ENCODE measurements at places on chromosomes 3 and 15. TPM values are rescaled to one million over a fixed set of nuclear protein-coding genes. Genes with fewer than 3 reads are reported as not detected.

Gene ZDHHC19
- total RNA-seq, result not detected

Gene IL17RC
- 185 TPM for total RNA-seq

Gene GNAT1
- total RNA-seq, result not detected

DNA sequence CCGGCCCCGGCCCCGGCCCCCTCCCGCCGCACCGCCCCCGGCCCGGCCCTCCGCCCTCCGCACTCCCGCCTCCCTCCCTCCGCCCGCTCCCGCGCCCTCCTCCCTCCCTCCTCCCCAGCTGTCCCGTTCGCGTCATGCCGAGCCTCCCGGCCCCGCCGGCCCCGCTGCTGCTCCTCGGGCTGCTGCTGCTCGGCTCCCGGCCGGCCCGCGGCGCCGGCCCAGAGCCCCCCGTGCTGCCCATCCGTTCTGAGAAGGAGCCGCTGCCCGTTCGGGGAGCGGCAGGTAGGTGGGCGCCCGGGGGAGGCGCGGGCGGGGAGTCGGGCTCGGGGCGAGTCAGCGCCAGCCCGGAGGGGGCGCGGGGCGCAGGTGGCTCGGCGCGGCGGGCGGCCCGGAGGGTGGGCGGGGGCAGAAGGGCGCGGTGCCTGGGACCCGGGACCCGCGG is 352 bp downstream of the CHRD start:
- H3K27ac ChIP-seq, result peak overlapping the region; percentile 19
- no peak for DNase-seq

- H3K4me3 ChIP-seq, result no peak overlapping the region
- no peaks in the 10 kb centered on the region for H3K4me1 ChIP-seq
- H3K27me3 ChIP-seq, result no peaks in the 10 kb centered on the region
- no peak for DNase-seq
- no peak overlapping the region for H3K27ac ChIP-seq
- no peaks in the 10 kb centered on the region for H3K36me3 ChIP-seq
These were observed 749.9 kb downstream of the TBL1XR1 start for GRCh38 chr3:176447369-176447768.

DNA sequence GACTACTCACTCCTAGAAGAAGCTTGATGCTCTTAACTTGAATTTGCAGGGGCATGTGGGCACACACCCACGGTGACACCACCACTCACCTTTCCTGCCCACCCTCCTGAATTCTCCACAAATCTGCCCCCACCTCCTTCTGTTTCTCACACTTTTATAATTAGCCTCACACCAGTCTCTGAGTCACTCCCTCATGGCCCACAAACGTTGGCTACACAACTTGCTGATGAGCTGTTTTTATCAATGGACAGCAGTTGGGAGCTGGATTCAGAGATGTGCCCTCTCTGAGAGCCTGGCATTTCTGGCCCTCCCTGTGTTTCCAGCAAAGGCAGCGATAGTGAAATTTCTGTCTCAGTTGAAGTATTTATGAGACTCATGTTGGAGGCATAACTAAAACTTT is 1.3 kb downstream of the COLQ start:
- DNase-seq, result peak; percentile 8
- no peaks in the 10 kb centered on the region for H3K27me3 ChIP-seq
- H3K36me3 ChIP-seq, result no peaks in the 10 kb centered on the region
- no peak overlapping the region for H3K27ac ChIP-seq

Gene RTP3
- not detected for total RNA-seq

DNA sequence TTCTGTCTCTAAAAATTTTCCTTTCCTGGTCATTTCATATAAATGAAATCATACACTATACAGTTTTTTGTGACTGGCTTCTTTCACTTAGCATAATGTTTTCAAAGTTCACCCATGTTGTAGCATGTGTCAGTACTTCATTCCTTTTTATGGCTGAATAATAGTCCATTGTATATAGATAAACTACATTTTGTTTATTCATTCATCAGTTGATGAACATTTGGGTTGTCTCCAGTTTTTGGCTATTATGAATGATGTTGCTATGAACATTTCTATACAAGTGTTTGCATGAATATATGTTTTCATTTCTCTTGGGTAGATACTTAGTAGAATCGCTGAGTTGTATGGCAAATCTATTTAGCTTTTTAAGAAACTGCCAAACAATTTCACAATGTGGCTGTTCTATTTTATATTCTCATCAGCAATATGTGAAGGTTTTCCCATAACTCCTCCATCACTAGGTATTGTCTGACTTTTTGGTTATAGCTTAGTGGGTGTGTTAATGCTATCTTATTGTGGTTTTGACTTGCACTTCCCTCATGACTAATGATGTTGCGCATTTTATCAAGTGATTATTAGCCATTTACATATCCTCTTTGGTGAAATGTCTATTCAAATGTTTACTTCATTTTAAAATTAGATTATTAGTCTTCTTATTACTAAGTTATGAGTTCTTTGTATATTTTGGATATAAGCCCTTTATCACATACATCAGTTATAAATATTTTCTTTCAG is 21.7 kb upstream of the AP4E1 start:
- H3K27ac ChIP-seq, result no peak overlapping the region
- no peak overlapping the region for H3K4me3 ChIP-seq
- H3K27me3 ChIP-seq, result no peaks in the 10 kb centered on the region
- no peaks in the 10 kb centered on the region for H3K36me3 ChIP-seq
- no peak for DNase-seq

DNA sequence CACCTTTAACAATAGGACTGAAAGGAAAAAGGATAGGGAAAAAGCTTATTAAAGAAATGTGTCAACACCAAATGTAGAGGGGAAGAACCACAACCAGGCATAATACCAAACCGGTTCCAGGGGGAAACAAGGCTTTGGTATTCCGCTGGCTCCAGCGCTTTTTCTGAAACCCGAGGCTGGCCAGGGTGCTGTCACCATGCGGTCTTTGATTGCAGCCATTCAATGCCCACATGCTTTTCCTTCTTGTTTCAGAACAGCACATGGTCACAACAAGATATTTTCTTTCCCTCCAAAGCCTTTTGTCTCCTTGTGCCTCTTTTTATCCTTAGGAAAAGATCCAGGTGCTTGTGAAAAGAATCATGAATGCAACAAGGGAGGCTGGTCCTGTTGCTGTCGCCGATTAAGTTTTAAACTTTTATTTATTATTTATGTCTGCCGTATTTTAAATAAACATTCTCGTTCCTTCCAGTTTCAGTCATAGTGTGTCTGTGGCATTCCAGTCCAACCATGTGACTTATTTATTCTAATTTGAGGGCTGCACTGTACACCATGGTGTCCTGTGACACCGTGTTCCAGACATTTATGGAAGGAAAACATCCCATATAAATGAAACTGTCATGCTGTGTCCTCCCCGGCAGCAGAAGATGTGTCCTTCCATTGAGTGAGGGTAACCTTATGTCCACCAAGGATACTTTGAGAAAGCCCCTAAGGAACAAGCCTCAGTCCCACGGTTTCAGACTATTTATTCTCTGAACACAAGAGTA is 41.1 kb downstream of the CCK start:
- no peaks in the 10 kb centered on the region for H3K27me3 ChIP-seq
- peaks cover 5% of the 10 kb centered on the region for H3K4me1 ChIP-seq
- peak overlapping the region; percentile 48 for H3K27ac ChIP-seq

GRCh38 chr3:9396301-9396631 is 1.1 kb upstream of the SETD5 start:
- peaks cover 14% of the 10 kb centered on the region for H3K36me3 ChIP-seq
- peak overlapping the region; percentile 89 for H3K4me3 ChIP-seq
- peak overlapping the region; percentile 100 for H3K27ac ChIP-seq
- H3K4me1 ChIP-seq, result peaks cover 73% of the 10 kb centered on the region
- H3K27me3 ChIP-seq, result no peaks in the 10 kb centered on the region
